ENCODE measurements at places on chromosomes 5 and 9.
A peak's percentile ranks its signal among the peaks of the same experiment; 100 is the strongest.

GRCh38 chr5:112014783-112015395 lies 257.9 kb upstream of the NREP start:
- no peak for DNase-seq

GRCh38 chr5:25006734-25007133 lies 362.0 kb upstream of the CDH10 start:
- peak; percentile 0 for DNase-seq

DNA sequence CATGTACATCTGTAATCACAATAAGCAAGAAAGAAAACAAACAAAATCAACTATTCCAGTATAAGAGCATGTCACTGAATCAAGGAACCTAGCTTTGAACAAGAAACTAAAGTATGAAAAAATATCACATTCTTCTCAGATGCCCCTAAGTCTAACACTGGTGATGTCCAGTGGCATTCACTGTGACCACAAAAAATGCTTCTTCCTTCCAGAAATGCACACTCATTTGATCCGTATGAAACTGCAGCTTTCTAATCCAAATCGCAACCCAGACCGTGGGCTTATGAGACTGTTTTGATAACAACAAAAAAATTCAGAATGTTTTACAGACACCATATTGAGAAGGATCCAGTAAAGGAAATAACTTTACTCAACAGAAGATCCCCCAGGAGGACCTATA lies 320.1 kb upstream of the TARS1 start:
- peak; percentile 79 for DNase-seq

- peak; percentile 63 for DNase-seq
These were observed 218.6 kb upstream of the RASEF start for GRCh38 chr9:83281306-83282255.

GRCh38 chr5:116395226-116395625 lies 179.4 kb downstream of the SEMA6A start:
- no peak for DNase-seq

DNA sequence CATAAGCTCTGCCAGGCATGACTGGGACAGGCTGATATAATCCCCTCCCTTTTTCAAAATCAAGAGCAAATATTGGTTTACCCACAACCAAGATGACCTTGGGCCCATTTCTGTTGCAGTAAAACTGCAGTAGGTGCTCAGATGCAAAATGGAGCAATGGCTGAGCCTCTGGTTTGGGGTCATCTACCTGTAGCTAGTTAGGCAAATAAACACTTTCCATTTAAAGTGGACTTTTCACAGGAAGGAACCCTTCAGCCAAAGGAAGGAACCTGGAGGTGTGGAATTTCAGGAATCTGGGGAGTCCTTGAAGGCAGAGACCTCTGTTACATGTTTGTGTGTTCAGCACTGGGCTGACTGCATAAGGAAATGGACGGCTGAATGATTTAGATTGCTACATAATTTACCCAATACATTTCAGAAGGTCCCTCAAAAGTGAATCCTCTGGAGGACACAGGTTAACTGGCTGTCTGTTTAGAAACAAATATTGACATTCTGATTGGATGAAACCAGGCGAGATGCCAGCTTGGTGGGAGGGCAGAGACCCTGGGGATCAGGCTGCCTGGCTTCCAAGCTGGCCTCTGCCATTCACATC lies 170.1 kb upstream of the ZNF618 start:
- DNase-seq = no peak

DNA sequence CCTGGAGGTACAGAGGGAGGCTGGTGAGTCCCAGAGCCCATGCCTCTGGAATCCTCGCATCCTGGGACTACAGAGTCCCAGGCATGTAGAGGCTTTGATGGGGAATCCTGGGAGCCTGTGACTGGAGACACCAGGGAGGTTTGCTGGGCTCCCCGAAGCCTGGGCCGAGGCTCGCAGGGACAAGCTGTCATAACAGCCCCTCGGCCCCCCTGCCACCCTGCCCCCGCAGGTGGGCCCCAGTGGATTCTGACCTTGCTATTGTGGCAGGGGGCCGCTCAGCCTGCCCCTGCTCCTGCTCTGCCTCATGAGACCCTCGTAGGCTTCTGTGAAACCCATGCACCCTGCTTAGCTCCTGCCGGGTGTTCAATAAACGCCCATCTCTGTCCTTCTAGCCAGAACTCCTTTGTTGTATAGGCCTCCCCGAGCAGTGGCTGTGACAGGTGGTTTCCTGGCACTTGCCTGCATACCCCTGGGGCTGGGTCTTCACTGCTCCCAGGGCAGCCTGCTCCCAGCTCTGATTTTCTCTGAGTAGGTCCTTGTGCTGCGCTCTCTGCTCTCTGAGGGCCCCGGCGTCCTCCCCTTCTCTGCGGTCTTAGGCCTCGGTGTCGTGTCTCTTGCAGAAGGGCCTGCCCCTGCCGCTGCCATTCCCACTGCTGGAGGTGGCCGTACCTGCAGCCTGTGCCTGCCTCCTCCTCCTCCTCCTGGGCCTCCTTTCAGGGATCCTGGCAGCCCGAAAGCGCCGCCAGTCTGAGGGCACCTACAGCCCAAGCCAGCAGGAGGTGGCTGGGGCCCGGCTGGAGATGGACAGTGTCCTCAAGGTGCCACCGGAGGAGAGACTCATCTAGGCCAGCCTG lies 20.4 kb downstream of the CRB2 start:
- DNase-seq = no peak

DNA sequence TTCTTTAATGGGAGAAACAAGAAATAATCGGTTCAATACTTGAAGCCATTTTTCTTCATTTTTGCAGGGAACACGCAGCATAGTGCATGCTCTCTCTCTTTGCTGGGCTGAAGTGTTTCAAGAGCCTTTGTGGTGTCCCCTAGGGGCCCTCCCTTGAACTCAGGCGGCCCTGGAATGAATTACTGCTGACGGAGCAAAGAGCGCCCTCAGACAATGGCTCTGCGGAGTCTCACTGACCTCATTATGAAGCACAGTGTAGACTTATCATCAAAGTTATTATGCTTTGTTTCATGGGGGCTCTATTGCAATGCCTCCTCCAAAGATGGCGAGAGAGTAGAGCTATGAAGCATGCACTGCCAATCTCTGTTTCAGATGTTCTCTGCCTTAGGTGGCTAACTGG lies 64.8 kb upstream of the ADCY2 start:
- no peak for DNase-seq

DNA sequence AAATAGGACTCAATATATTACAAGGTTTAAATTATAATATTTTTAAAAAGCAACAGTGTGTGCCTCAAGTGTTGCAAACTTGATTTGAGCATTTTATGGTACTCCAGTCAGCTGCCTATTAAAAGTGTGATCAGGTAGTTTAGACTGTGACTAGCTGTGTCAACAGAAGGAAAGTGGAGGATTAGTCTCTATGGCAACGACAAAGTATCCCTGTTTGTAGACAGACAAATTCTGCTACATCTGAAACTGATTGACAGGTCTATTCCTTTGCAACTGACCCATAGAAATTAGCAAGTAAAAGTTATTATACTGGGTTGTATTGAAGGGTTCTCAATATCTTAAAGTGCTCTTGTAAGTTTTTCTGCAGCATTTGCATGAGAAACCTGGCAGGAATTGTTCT lies 249.8 kb upstream of the ARRDC3 start:
- no peak for DNase-seq

- no peak for DNase-seq
These were observed at the start of gene HAVCR2 for GRCh38 chr5:157108976-157109375. Gene HAVCR2, minus strand, starts transcription at chr5:157109044. Its CDS starts 61 bp downstream, at chr5:157108983.

DNA sequence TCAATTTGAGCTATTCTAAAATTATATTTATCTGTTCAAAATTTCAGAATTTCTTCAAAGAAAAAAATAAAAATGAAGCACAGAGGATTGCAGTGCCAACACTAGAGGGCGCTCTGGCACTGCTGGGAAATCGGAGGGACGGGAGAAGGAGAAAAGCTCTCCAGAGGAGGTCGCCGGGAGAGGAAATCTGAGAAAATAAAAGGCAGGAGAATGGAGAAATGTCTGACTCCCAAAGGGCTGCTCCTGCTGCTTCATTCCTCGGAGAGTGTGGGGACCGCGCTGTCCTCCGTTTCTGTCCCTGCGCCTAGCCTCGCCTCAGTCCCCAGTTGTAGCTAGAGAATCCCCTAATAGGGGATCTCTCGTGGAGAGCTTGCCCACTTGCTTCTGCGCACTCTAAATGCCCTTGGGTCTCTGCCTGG lies 40.0 kb upstream of the ARSB start:
- DNase-seq = peak; percentile 80

GRCh38 chr5:100761192-100761591 lies 141.9 kb downstream of the ST8SIA4 start:
- peak; percentile 20 for DNase-seq

GRCh38 chr5:51373880-51374523 lies 9.2 kb upstream of the ISL1 start:
- DNase-seq = no peak

- DNase-seq = peak; percentile 75
These were observed 185.4 kb downstream of the GABBR2 start for GRCh38 chr9:98523231-98523901.

DNA sequence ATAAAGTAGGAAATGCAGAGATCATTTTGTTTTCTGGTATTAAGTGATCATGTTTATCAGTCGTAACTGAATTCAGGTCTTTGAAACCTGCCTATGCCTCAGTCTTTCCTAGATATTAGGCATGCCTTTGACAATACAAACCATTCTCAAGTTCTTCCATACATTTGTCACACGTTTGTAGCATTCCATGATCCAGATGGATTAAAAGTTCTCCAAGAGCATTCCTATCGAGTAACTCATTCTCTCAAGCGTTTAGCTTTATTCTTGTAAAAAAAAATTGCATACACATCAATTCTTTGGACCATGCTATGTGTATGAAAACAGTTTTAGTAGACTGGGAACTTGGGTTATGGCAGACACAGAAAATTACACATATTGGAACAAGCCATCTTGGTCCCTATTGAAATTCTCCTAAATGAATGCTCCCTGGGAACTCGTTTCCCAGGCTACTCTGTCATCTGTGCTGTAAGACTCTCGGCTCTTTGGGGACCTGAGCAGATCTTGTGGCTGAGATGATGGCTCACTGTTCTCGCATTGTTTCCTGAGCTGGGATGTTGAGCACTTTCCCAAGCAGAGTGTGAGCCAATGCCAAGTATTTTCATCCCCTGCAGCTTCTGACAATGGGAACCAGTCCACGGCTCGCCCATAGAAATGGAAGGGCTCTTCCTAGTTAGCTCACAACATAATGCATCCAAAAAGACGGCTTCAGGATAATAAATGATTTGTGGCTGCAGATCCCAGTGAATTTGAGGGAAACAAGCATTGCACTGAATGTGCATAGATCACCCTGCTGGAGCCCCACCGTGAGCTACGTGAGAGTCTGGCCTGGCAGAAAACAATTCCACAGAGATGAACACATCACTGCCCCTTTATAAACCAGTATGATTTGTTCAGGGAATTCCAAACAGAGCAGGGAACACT lies 230.2 kb downstream of the IRX1 start:
- no peak for DNase-seq

DNA sequence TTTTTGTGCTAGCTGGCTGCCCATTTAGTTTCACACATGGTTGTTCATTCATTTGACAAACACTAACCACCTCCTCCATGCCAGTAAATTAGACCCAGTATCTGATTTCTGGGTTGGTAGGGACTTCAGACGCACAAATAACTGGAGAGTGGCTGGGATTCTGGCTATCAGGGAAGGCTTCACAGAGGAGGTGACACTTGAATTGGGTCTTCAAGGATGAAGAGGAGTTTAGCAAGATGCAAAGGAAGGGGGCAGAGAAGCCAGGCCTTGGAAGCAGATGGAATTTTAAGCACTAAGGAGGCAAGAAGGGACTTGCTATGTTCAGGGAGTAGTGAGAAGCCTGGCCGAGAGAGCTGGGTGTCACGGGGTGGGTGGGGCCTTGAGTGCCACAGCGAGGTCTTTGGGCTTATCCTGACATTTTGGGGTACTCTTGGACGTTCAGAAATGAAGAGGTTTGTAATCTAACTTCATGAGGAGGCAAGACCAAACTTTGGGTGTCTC lies 71.3 kb downstream of the LMX1B start:
- DNase-seq = no peak

- DNase-seq = no peak
These were observed 8.2 kb downstream of the TMEM232 start for GRCh38 chr5:110718311-110718710.

- DNase-seq = peak; percentile 45
These were observed 35.2 kb upstream of the CSNK1G3 start for GRCh38 chr5:123476731-123477130.

- DNase-seq = peak; percentile 40
These were observed 24.6 kb downstream of the APC start for GRCh38 chr5:112762113-112762810.

- peak; percentile 98 for DNase-seq
These were observed 80.4 kb upstream of the ADAMTSL1 start for GRCh38 chr9:18393340-18394130.

DNA sequence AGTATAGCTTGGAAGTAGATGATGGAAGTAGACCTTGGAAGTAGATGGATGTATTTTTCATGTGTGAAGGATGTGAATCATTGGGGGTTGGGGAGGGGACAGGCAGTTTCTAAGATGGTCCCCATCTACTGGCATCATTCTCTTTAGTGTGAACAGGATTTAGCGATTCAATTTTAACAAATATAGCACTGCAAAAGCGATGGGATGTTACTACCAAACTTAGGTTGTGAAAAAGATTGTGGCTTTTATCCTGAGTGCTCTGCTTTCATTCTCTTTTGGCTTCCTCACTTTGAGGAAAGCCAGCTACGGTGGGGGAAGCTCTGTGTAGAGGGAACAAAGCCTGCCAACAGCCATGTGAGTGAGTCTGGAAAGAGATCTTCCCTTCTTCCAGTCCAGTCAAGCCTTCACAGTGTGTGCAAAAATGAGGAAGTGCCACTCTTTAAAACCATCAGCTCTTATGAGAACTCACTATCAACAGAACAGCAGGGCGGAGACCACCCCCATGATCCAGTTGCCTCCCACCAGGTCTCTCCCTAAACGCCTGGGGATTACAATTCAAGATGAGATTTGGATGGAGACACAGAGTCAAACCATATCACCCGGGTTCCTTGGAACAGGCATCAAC lies 441.4 kb downstream of the SH3GL2 start:
- DNase-seq = no peak

- no peak for DNase-seq
These were observed 122.9 kb downstream of the MACROH2A1 start for GRCh38 chr5:135276151-135276550.

DNA sequence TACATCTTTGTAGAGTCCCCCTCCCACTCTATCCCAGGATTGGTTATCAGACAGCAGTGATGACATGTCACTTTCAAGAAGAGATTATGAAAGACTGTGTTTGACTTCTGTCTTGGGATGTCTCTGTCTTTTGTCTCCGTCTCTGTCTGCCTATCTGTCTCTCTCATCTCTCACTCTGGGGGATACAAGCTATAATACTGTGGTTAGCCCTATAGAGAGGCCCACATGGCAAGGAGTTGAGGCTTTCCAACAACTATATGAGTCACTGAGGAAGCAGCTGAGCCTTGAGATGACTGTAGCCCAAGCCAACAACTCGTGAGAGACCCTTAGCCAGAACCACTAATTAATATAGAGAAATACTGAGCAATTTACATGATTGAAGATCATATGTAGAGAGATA lies 284.8 kb downstream of the PDE4D start:
- DNase-seq = peak; percentile 42

GRCh38 chr9:110869931-110870330 lies 168.3 kb downstream of the LPAR1 start:
- DNase-seq = no peak

- no peak for DNase-seq
These were observed 2.3 kb downstream of the NKX2-5 start for GRCh38 chr5:173232499-173233346.
